T-helper 9 cell (primary cell): ENCODE measurements at places on chromosomes 2 and 18.

DNA sequence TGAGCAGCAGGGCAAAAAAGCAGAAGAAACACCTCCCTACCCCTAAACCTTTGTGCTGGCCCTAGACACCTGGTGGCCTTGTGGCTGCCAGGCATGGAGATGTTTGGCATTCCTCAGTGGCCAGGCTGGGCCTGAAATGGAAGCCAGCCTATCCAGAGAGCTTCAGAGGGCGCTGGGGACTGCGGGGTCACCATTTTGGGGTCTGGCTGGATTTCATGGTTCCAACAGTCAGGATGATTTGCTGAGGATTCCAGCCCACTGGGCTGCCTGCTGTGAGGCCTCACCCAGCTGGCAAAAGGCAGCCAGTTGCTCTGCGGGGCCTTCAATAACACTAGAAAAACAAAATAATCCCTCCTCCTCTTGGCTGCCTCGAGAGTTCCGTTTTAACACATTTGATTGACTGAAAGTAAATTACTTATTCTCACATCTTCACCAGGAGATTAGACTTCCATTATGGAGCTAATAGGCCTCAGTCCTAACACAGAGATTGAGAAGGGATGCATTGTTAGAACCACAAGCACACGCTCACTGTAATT is 154.1 kb downstream of the EN1 start:
- no peak for DNase-seq

- no peak for DNase-seq
These were observed 3.3 kb downstream of the KIF3C start for GRCh38 chr2:25979001-25979400.

DNA sequence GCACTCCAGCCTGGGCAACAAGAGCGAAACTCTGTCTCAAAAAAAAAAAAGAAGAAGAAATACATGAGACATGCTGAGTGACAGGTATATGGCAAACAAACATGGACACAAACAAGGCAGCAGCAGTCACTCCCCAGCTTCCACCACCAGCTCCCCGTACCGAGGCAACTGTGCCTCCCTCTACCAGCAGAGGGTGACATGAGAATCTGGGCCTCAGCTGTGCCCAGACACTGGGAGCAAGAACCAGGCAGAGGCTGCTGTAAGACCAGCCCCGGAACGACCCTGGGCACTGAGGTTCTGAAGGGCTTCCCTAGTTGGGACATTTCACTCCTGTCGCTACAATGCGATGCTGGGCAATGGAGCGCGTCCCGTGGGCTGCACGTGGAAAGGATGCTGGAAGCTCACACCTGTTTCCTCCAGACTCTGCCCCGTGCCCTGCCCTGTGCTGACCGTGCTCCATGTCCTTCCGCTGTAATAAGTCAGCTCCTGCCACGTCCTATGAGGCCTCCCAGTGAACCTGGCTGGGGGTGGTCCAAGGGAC is 37.1 kb downstream of the BOK start:
- DNase-seq = no peak

DNA sequence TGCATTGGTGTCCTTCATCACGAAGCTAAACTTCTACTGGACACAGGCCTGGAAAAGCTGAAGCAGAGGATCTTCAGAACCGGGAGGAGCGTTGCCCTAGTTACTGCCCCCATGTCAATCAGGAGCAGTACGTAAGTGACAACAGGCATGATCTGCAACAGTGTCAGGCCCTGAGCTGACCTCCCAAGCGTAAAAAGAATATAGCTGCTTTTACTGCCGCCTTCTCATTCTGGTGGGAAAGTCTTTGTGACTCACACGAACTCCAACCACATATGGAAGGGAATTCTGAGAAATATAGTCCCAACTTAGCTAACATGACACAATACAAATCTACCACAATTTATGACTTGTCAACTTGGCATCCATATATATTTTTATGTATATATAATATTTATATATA is 1007.7 kb upstream of the CDH2 start:
- DNase-seq = no peak

GRCh38 chr18:13221869-13222855 is 3.6 kb downstream of the LDLRAD4 start:
- no peak for DNase-seq

- DNase-seq = no peak
These were observed 651.9 kb downstream of the SLC4A3 start for GRCh38 chr2:220279372-220279771.

DNA sequence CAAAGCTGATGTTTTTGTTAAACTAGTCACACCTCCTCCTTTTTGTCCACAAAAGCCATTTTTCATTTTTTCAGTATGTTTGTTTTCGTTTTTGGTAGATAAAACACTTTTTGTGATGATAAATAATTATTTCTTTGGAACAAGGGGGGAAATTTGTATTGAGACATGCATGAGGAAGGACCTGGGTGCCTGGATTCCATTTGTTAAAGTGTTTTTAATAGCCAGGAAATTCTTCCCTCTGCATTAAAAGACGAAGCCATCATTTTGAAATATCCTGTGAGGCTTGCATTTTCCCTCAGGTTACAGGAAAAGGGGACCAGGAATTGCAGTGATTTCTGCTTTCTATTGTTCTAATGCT is 52.1 kb upstream of the CTLA4 start:
- DNase-seq = no peak

DNA sequence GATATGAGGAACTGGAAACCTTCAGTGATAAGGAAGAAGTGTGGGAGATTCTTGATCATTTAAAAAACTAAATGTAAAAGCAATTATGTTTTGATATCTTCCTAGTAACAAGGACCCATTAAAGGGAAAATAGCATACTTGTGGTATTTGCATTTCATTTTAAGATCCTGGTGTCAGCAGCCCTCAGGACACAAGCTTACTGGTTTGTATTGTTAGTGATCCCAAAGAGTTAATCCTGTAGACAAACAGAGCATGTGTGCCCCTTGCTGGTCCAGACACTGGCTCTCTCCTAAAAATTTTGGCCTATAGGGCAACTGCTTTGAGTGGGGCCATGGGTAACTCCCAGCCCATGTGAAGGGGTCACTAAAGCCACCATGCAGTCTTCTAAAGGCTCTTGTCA is 101.1 kb upstream of the TFCP2L1 start:
- DNase-seq = no peak

GRCh38 chr18:44637210-44638033 is 43.3 kb upstream of the SETBP1 start:
- DNase-seq = no peak
